Stimulated activated CD4-positive, alpha-beta T cell treated with anti-CD3 and anti-CD28 coated beads, Interleukin-4, amount 100 ng/mL, for 4 hours (primary cell): ENCODE measurements at places on chromosomes 5 and 9.

DNA sequence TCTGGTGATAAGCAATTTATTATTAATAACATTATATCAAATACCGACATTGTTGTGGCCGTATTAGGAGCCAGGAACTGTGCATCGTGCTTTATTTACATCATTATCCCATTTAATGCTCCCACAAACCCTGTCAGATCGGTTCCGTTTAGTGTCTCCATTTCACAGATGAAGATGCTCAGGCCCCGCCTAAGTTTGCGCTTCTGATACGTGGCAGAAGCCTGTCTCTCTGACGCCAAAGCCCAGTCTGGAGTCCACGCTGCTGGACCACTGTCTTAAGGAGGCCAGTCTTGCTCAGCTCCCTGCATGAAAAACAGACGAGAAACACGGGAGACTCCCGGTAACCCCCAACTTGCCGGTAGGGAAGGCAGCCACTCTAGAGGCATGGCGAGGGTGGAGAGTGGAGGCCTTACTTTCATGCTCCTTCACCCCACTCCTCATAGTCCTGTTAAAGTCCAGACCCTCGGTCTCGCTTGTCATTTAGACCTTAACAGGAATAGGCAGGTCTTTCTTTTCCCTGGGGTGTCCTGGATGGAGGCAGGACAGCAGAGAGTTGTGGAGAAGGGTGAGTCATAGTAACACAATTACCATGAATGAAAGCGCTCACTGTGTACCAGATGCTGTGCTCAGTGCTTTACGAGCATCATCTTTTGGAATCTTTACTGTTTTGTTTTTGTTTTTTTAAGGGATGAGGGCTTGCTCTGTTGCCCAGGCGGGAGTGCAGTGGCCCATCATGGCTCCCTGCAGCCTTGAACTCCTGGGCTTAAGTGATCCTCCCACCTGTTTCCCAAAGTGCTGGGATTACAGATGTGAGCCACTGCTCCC, 872 bp downstream of the TXNDC15 start:
- DNase-seq: peak; percentile 3

DNA sequence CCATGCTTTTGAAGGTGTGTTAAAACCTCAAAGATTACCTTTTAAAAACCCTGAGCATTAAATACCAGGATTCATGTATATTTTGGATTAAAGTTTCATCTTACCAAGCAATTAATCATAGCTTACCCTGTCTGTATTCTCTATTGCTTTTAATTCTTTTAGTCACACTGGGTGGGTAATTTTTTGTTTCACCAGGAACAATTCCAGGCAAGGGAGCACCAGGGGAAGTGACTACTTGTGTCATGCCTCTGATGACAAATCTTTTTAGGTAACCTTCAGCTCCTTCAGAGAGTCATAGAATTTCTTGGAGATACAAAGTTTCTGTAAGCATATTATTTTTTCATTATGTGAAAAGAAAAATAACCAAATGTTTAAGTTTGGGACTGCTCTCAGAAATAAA, 33.4 kb upstream of the ANXA1 start:
- no peak for DNase-seq

- no peak for DNase-seq
These were observed 92.7 kb downstream of the TMC1 start for GRCh38 chr9:72614067-72614466.

- DNase-seq: no peak
These were observed 29.9 kb downstream of the BTNL9 start for GRCh38 chr5:181069767-181070491.

DNA sequence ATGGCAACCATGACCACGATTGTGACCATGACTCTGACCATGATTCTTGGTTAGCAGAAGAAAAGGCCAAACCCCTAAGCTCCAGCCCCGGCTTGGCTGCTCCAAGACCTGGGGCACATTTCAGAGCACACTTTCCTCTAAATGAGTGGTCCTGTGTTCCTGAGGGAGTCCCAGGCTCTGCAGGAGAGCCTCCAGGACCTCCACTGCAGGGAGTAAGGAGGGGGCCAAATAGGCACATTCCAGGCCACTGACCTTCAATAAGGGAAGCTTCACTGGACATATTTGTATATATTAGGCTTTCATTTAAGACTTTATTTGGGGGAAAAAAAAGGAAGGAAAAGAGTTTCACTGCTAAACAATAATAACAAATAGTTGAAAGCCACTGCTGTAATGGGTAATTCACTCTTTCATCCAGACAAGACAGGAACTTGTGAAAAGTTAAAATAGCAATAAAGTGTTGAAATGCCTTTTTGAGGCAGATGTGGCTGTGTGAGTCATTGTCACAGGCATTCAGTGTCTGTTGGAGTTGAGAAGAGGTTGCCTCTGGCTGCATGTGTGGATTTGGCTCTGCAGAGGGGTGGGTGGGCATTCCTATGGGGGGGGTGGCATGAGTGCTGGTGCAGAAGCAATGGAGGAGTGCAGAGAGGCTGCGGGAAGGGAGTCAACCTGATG, 63.9 kb upstream of the TGFBR1 start:
- no peak for DNase-seq

DNA sequence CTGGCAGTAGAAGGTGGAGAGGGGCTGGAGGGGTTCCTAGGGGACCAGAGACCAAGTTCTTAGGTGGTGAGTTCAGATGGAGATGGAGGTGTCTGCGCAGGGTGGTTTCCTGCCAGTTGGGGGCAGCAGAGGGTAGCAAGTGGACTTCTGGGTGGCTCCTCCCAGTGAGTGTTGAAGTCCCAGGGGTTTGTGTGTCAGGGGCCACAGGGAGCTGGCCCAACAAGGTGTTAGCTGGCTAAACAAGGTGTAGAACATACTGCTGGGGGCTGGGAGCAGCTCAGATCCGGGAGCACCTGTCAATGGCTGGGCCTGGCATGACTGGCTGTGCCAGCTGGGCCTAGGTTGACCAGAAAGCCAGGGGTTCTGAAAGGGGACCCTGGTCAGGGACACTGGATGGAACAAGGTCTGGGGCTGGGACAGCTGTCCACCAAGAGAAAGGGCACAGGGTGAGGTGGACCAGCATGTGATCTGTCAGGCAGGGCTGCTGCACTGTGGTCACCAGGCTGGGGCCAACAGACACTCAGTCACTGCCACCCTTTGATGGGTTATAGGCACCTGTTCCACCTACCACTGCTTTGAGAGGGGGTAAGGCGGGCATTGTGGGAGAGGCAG, 35.6 kb downstream of the DAB2IP start:
- DNase-seq: peak; percentile 40

- no peak for DNase-seq
These were observed 92.9 kb downstream of the TNC start for GRCh38 chr9:115024925-115025535.

DNA sequence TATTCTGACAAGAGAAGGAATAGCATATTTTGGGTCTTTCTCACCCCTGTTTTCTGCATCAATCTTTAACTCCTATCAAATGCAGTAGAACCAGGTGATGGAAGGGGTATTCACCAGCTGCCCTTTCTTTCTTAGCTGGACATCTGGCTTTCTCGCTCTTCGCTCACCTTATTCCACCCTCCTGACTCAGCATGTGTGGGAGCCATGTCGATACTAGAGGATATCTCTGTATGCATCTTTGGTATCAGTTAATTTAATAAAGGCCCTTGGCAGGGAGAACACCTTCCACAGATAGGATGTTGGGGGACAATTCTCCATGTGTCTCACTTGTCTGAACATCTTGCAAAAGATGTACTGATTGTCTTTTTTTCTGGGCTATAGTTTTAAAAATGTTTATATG, 71.5 kb downstream of the ZNF474 start:
- DNase-seq: no peak

GRCh38 chr9:134385915-134386314, 59.7 kb downstream of the RXRA start:
- DNase-seq: no peak

- DNase-seq: no peak
These were observed 129.4 kb downstream of the OLFM1 start for GRCh38 chr9:135216791-135217441.

DNA sequence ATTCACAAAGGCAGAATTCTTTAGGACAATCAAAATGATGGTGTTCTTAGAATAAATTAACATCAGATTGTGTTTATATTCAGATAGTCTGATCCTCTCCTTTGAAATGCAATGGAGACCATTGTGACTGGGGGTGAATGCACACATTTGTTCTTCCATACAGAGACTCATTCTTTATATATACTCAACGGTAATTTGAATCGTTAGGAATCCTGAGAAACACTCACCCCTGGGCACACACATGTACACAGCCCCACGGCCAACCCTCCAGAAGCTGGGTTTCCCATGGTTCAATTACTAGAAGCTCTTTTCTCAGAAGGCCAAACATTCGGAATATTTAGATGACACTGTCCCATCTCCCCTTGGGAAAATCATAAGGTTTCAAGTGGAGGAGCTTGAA, 57.5 kb upstream of the EPB41L4B start:
- no peak for DNase-seq

DNA sequence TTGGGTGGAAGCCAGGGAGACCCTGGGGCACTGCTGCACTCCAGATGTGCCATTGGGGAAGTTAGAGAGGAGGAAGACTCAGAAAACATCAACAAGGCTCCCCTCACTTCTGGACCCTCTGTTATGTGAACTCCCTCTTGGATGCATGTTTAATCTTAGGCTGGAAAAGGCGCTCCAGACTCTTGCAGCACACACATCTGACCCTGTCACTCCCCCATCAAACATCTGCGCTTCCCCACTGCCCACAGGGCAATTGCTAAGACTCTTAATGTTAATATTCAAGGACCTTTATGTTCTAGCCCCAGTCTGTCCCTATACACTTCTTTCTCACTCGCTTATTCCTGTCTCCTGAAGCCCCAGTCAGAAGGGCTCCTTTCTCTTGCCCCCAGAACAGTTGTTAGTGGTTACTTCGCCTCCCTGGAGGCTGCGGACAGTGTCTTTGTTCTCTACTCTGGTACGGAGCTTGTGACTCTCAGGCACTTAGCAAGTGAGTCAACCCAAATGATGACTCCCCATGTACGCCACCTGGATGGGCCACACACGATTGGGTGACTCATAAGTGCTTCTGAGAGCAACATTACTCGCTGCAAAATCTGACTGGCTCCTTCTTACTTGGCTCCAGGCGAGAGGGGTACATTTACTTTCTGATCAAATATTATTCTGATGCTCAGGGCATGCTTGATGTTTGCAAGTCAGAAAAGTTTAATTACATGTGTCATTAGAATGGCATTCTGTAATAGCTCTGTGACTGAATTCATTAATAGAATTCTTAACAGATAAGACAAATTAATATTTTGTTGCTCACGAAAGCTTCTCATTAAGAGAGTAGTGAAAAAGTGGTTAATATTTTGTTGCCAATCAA, 193.6 kb downstream of the HSPA4 start:
- DNase-seq: peak; percentile 32

GRCh38 chr9:129661029-129661428, 4.4 kb upstream of the PRRX2 start:
- DNase-seq: no peak

DNA sequence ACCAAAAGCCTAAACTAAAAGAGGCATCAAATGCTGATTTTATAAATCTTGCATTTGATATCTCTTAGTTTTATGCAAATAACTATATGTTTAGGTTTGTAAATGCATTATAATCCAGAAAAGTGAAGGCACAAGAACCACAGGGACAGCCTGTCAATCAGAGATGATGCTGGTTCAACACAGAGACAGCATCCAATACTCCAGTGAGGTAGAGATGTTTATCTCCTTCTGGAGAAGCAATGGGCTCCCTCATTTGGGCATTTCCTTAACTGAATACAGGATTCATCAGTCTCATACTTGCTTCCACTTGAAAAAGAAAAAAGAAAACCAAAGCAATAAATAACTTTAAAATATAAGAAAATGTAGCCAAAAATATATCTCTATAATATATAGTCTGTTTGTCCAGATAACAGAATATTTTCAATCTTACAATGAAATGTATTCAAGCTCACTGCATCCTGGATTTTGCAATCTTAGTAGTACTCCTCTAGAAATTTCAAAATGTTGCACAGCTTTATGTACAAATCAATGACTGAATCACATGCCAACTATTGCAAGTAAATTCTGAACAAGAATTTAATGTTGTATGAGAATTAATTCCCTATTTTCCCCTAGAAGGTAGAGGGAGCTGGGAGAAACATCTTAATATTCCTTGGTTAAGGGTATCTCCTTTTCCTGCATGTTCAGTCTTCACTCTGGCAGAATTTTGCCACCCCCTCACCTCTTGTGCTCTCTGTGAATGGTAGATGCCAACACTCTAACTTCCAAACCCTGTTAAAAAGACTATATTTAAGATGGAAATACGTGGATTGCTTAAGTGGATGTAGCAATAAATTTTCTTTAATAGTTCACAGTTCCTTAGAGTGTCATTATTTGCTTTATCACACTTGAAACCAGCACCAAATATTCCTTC, 191.1 kb upstream of the GAS1 start:
- no peak for DNase-seq

- DNase-seq: no peak
These were observed 109.5 kb downstream of the MYO10 start for GRCh38 chr5:16826379-16827125.

DNA sequence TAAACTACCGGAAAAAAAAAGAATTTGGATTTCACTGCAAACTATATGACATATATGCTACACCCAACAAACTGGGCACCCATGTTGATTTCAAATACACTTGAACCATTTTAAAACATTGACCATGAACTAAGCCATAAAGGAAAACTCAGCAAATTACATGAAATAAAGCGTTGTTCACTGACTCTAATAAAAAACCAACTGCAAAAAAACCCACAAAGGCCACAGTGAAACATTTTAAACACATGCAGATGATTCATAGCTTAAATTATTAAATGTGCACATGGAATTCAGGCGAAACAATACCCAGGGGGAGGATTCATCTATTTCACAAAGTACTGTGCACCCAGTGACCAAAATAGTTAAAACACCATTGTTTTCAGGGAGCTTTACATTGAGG, 33.3 kb downstream of the MTRR start:
- no peak for DNase-seq

DNA sequence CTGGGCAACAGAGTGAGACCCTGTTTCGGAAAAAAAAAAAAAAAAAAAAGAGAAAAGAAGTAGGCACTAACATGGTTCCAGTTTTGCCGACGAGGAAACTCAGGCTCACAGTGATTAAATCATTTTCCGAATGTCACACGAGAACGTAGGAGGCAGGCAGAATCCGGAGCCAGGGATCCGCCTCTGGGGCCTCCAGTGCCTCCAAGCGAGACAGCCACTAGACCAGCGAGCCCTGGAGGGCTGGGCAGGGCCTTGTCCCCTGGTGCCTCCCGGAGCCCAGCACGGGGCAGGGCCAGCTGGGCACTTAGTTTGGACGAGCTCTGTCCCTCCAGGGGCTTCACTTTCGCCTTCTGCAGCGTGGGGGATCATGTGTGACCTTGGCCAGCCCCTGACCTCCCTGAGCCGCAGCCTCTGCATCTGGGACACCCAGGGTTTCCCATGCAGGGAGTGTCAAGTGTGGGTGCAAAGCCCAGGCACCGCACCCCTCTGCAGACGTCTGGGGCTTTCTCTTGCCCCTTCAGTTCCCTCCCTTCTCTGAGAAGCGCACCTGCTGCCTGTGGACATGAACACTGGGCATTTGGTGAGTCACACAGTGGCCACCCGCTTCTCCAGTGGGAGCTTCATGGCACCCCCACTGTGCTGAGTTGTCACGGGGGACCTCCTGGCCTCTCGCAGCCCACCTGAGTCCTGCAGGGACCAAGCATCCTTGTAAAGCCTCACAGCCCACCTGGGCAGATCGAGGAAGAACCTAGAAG, 80.3 kb downstream of the RXRA start:
- no peak for DNase-seq

- no peak for DNase-seq
These were observed 75.0 kb upstream of the XPA start for GRCh38 chr9:97772145-97772544.
